ENCODE measurements at places on chromosomes 1 and 21.

DNA sequence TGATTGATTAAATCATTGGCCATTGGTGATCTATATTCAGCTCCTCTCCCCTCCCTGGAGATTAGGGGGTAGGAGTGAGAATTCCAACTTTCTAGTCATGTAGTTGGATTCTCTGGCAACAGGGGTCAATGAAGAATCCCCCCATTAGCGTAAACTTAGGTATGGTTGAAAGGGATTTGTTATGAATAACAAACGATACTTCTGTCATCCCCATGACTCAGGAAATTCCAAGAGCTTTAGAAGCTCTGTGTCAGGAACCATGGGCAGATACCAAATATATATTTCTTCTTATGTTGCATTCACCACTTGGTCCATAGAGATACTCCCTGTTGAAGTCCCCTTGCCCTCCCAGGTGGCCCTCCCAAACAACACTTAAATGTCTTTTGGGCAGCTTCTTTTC is 124.5 kb downstream of the DNM3 start:
- peak; percentile 30 for DNase-seq

DNA sequence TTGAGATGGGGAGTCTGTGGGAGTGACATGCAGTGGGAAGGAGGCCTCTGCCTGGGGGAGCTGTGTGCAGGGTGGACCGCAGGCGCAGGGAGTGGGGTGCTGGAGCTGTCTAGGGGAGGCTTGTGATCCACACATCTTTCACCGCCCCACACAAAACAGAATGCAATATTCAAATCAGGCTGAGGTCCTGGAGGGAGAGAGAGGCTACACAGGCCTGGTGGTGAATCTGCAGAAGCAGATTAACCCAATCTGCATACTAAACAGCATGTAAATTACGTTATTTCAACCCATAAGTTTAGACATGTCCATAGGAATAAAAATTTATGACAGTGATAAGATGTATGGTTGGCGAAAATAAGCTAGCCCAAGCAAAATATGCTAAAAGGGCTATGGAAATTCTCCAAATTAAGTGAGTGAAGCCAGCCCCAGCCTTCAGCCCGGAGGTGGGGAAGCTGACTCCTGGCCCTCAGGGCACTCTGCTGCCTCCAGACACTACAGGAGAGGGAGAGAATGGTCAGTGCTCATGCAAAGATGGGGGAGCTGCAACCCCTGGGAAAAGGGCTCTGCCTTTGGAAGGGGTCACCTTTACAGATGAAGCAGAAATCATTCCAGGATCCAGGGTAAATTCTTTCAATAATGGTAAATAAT is 156.2 kb upstream of the CTTNBP2NL start:
- no peak for DNase-seq

- peak; percentile 72 for DNase-seq
Observed at GRCh38 chr1:6385488-6386191, 7.9 kb downstream of the ACOT7 start.

DNA sequence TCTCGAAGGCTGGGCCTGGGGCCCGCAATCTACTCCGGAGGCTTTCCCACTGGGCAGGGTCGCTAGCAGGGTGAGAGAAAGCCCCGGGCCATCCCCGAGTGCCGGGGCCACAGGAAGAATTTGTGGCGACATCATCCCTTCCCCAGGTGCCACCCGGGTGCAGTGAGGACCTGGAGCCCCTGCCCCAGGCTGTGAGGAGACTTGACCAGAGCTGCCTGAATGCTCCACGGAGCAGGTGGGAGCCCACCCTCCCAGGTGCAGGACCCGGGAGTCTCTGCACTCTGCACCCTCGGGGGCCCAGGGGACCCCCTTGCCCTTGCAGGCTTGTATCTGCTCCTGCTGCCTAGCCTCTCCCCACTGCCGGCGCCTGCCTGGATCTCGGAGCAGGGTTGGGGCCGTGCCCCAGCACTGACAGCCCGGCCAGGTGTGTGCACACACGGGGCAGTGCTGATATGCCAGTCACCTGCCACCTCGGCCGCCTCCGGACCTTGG is 67.5 kb upstream of the RGS7 start:
- no peak for DNase-seq

GRCh38 chr1:32066489-32066873 is 6.3 kb upstream of the TMEM39B start:
- DNase-seq, result peak; percentile 91

- no peak for DNase-seq
Observed at GRCh38 chr1:237542525-237543418, 347.9 kb downstream of the ZP4 start.

DNA sequence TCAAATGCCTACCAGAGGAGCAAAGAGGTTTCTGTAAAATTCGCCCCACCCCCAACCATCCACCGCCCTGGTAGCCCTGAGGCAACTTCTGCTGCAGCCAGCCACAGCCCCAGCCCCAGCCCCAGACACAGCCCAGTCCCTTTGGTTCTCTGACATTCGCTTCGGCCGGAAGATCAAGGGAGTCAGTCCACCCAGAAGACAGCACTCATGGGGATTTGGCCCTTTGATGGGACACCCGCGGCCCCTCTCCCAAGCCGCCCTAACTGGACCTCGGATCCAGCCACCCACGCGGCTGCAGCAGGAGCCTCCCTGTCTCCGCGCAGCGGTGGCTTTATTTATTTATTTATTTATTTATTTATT is 3881.0 kb downstream of the SRGAP2C start:
- no peak for DNase-seq
